CD8-positive, alpha-beta T cell (primary cell): ENCODE measurements at places on chromosomes 12 and 14.

DNA sequence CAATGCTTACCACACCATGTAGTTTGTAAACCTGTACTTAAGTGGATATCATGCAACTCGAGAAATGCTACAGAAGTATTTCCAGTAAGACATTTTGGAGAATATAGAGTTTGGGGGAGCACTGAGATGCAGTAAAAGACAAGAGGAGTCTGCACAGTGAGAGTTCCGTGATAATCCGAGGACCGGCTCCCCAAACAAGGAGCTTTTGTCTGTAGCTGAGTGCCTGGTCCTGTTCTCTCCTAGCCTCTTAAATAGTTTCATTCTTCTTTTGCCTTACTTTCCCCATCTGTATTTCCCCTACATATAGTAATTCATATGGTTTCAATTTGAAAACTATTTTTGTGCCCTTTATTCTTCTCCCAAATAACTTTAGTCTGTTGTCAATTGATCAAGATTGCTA, 364.1 kb downstream of the EGLN3 start:
- DNase-seq: no peak

DNA sequence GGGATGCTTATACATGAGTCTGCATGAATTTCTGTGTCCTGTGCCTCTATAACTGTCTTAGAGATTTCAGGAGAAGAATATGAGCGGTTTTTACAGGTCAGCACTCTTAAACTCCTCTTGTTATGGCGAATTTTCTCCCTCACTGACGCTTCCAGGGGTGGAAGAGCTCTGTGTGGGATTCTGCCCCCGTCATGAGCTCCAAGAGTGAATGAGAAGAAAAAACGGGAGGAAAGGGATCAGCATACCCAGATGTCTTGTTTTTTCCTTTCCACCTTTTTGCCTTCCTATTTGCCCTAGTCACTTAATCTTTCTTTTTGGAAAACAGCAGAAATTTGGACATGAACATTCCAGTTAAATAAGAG, 651 bp downstream of the PFKM start:
- DNase-seq: no peak

DNA sequence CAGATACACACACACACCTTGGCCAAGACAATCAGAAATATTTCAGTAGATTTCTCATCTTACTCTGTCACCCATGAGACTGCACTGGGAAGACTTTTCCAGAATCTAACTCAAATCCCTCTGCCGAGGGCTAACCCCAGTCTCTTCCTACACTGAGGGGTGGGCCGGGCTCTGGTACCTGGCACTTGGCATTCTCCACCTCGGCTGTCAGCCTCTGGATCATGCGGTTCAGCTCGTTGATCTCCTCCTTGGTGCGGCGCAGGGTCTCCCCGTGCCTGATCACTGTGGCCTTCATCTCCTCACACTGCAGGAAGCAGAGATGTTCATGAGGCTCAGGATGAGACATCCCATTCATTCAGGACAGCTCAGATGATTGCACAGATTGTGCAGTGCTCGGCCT, 4.9 kb downstream of the KRT83 start:
- no peak for DNase-seq

DNA sequence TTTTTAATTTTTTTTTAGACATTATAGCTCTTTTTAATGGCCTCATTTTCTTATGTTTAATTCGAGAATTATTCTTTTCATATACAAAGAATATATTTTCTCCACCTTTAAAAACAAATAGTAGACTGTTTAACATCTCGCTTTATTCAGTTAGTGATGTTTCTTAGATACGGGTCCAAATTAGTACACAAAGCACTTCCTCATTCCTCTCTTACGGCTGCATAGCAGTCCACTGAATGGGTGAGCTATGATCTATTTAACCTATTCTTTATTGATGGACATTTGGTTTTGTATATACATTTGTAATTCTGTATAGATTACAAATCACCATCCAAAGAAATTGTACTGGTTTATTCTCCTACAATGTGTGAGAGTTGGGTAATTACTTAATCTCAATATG, 8.3 kb upstream of the GPR162 start:
- no peak for DNase-seq

GRCh38 chr12:111100554-111100953, 180.2 kb upstream of the MYL2 start:
- DNase-seq: no peak

DNA sequence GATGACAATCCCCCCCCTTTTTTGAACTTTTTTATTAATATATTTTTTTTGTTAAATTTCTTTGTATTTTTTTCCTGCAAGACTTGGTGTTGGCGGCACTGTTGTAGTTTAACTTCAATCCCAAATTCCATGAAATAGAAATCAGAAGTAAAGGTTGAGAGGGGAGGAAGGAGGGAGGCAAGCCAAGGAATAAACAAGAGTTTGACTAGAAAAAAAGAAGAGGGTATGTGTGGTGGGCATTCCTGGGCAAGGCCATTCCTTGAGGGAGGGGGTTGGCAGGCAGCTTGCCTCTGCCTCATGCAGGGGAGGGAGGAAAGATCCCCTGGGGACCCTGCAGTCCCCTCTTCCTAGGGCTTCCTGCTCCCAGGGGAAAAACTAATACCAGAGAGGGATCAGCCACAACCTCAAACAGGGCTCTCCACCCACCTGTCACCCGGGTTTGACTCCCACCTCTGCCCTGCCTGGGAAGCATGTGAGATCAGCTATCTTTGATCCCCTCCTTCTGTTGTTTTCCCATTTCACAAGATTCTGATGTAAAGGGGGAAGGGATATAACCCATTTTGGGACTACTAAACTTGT, 519 bp upstream of the AP1G2 start:
- DNase-seq: no peak

GRCh38 chr12:6684609-6685008, 4.6 kb downstream of the ZNF384 start:
- peak; percentile 61 for DNase-seq

- no peak for DNase-seq
Measured at GRCh38 chr14:89283327-89284060, 133.5 kb downstream of the FOXN3 start.

DNA sequence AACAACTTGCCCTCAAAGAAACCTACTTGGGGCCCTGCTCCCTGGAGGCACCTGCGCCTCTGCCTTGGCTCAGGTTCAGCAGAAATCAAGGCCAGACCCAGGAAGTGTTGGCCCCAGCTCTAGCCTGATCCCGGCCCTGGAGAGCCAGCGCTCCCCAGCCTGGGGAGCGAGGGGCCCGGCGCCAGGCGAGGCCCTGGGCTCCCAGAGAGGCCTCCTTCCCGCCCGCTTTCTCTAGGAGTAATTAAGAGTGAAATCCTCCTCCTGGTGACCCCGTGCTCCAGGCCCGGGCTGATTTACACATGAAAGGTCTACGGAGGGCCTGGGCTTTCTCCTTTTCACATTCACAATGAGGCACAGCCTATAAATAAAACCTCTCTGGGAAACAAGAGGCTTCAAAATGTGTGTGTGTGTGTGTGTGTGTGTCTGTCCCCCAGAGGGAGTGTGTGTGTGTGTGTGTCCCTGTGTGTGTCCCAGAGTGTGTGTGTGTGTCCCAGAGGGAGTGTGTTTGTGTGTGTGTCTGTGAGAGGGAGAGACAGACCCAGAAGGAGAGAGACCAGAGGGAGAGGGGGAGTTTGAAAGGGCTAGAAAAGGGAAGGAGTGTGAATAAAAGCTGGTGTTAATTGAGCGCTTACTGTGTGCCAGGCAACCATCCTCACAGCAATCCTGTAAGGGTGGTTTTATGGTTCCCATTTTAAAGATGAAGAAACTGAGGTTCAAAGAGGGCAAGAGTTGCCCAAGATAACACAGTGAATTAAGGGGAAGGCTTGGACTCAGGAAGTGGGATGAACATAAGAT, 23.8 kb upstream of the COX6A1 start:
- DNase-seq: no peak

DNA sequence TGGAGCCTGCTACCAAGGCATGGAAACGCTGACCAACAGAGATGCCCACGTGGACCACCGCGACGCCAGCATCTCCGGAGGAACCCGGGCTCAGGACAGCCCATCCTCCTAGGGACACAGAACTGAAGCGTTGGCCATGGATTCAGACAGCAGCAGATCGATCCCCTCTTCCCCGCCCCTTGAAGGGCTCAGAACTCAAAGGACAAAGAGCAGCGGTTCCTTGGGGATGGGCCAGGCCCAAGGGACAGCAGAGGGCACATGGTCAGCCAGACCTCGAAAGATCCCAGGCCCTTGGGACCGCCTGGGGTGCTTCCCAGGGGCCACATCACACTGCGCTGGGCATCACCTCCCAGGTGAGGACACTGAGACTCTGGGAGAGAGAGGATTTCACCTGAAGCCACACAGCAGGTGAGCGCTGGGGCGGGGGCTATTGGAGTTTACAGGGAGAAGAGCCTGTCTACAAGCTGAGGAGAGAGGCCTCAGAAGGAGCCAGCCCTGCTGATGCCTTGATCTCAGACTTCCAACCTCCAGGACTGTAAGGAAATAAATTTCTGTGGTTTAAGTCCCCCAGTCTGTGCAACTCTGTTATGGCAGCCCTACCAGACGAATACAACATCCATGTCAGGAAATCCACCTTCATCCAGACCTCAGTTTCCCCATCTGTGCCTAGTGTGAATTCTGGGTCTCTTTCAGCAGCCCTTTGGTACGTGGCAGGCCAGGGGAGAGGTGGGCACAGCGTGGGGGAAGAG, 49.4 kb downstream of the CCNK start:
- no peak for DNase-seq

GRCh38 chr14:64467101-64467500, 1.8 kb downstream of the AKAP5 start:
- DNase-seq: no peak

GRCh38 chr12:69241438-69242092, 2.2 kb downstream of the CPSF6 start:
- no peak for DNase-seq

- DNase-seq: no peak
Measured at GRCh38 chr12:80170915-80171314, 71.6 kb downstream of the OTOGL start.

DNA sequence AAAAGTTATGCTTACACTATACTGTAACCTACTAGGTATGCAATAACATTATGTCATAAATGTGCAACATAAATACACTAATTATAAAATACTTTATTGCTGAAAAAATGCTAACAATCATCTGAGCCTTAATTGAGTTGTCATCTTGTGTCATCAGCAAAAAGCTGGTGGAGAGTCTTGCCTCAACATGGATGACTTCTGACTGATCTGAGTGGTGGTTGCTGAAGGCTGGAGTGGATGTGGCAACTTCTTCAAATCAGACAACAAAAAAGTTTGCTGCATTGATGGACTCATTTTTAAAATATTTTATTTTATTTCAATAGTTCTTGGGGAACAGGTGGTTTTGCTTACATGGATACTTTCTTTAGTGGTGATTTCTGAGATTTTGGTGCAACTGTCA, 93.9 kb upstream of the AMN1 start:
- no peak for DNase-seq
